LHCN-M2 (cell line): ENCODE measurements at places on chromosomes 1 and 21. TPM values are rescaled to one million over a fixed set of nuclear protein-coding genes. Genes with fewer than 3 reads are reported as not detected.

DNA sequence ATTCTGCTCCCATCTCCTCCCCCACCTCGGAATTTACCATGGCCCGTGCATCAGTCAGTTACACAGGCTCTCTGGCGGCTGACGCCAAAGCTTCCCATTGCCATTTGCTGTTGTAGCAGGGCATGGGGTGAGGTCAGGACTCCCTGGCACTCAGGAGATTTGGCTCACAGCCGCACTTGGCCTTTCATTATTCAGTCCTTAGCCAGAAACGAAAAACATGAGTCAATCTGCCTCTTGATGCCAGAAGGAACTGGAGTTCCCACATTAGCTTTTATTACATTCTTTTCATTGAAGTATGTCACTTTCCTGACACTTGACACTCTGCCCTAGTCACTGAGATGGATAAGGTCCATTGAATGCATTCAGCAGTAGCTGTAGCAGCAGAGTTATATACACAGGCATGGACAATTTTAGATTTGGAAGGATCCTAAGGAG lies 260.6 kb downstream of the CACNA1E start:
- DNase-seq, result no peak

GRCh38 chr1:246583056-246583440 lies 16.8 kb downstream of the CNST start:
- no peak for DNase-seq

GRCh38 chr1:113552244-113552643 lies 161.9 kb downstream of the MAGI3 start:
- DNase-seq, result peak; percentile 28

DNA sequence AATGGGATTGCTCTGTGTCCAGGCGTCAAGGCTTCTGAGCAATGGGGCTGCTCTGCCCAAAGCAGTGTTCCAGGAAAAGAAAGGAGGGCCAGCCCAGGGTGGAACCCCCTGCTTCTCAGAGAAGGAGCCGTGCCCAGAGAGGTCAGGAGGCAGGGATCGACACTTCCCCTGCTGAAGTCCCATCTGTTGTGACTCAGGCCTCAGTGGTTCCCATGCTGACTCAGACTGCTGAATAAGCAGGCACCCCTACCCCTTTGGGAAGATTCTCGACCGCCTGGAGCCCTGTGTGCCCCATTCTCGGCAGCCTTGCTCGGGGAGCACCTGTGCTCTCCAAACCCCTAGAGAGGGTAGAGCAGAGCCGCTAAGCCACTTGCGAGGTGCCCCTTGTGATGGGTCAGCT lies 23.9 kb downstream of the PKP1 start:
- peak; percentile 69 for DNase-seq

The ZYG11A gene
- 0.13 and 0.17 TPM in 2 replicates for total RNA-seq

The C1QC gene
- total RNA-seq, result not detected in 2 replicates
